Left renal pelvis (tissue), 4 donors: ENCODE measurements at places on chromosomes 4 and X. TPM values are rescaled to one million over a fixed set of nuclear protein-coding genes. Genes with fewer than 3 reads are reported as not detected.

DNA sequence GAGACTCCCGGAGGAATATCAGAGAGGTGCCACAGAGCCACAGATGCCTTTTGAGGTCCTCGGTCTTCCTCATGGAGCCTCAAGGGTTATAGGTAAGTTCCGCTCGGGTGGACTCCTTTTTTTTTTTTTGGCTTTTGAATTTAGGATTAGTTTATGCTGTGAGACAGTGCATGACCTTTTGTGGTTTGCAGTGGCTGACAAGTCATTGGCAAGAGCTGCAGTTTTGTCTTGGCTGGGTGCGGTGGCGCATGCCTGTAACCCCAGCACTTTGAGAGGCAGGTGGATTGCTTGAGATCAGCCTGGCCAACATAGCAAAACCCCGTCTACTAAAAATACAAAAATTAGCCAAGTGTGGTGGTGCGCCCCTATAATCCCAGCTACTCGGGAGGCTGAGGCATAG, 4.5 kb upstream of the GRSF1 start:
- no peak for DNase-seq

DNA sequence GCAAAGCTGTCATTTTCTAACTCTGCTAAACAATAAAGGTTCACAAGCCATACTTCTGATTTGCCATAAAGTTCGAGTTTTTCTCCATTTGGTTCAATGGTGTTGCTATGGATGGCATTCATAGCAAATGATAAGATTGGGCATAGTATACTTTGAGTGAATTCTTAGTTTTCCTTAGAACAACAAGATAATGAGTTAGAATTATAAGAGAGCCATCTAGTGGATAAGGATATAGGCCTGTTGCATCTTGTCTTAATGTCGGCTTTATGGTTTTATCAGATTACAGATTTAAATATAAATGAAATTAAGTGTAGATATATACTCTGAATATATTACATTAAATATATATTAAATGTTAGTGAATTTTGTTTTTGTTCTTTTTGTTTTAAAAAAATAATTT, 644.6 kb downstream of the IL1RAPL1 start:
- DNase-seq: no peak

DNA sequence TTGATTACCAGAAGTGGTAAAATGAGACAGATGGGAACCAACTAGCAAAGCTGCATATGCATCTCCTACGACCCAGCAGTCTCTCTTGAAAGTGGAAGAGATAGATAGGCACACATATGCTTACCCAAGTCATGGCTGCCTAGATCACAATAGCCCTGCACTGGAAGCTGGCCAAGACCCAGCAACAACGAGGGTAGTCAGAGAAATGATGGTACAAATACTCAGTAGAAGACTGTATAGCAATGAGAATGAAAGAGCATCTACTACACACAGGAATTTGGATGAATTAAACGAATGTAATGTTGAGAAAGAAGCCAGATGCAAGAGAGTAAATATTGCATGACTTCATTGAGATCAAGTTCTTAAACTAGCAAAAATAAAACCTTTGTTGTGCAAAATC, 100.3 kb upstream of the FAT1 start:
- no peak for DNase-seq

DNA sequence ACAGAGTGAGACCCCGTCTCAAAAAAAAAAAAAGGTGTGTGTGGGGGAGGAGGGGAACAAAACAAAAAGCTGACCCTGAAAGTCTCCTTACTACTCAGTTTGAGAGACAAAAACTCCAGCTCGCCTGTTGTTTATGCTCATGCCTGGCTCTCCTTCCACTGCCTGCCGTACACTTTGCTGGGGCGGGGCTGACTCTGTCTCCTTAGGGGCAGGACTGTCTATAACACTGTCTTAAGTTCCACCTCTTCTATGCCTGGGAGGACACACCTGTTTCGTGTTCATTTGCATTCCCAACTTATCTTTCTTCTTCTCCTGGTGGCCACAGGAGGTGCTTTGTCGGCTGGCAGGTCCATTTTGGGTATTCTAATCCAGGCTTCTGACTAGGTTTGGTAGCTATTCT, 81.4 kb downstream of the MTNR1A start:
- DNase-seq: no peak

DNA sequence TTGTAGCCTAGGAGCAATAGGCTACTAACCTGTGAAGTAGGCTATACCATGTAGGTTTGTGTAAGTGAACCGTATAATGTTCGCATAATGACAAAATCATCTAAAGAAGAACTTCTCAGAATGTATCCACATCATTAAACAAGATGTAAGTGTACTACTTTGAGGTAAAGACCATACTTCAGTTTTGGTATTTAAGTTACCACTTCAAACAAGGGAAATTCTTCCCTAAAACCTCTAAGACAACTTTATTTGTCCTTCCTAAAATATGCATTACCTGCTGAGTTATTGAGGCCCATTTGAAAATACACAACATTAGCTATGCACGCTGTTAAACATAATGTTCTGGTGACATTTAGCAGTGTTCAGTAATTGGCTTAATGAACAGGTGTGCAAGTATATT, 182.7 kb downstream of the RPA4 start:
- DNase-seq: no peak

- no peak for DNase-seq
These were observed 93.6 kb downstream of the RBM47 start for GRCh38 chr4:40536032-40536431.

SLC39A8 gene
- polyA plus RNA-seq: 19.3 TPM

PPARGC1A gene
- 26.7 TPM for polyA plus RNA-seq
